Colonic mucosa (tissue), 4 donors: ENCODE measurements at places on chromosomes 7 and 10. TPM values are rescaled to one million over a fixed set of nuclear protein-coding genes. Genes with fewer than 3 reads are reported as not detected.

DNA sequence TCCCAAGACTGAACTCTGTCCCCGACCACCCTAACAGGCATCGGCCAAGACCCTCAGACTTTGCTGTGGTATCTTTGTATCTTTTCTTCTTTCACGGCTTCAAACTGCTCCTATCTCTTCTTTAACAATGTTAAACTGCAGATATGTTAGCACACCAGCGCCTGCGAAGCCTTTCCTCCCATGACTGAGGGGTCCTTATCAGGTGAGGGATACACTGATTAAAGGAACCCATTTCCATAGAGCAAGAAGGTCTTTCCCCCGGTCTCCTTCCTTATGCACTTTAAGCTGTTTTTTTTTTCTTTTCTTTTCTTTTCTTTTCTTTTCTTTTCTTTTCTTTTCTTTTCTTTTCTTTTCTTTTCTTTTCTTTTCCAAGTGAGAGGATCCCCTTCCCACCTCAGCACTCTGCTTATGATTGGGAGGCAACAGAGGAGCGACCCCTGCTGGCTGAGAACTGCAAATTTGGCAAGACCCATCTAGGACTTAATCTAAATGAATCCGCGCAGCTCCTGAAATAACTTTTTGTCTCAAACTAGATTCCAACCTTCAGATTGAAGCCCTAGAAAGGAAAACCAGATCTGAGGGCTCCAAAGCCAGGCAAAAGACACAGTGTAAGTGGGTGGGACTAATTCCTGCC, 109.9 kb downstream of the ITGB8 start:
- no peak overlapping the region for H3K4me3 ChIP-seq
- no peak overlapping the region for H3K27ac ChIP-seq
- H3K36me3 ChIP-seq, result no peaks in the 10 kb centered on the region
- peak; percentile 56 for DNase-seq

DNA sequence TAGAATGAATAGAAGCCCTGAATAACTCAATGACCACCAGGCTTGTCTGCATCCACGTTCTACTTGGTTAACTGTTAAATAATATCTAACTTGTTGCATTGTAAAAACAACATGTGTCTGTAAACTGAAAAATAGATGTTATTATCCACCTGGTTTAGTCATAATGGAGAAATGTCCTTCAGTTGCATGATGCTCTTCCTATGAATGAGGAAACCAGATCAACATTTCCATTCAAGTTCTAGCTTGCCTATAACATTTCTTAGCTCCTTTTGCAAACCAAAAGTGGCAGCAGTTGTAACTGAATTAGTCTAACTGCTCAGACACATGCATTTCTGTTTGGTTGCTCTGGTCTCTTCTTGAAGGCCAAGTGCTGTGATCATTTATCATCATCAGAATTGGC, 62.9 kb upstream of the BET1 start:
- no peaks in the 10 kb centered on the region for H3K36me3 ChIP-seq
- H3K4me3 ChIP-seq, result no peak overlapping the region
- no peak for DNase-seq
- H3K27ac ChIP-seq, result no peak overlapping the region

DNA sequence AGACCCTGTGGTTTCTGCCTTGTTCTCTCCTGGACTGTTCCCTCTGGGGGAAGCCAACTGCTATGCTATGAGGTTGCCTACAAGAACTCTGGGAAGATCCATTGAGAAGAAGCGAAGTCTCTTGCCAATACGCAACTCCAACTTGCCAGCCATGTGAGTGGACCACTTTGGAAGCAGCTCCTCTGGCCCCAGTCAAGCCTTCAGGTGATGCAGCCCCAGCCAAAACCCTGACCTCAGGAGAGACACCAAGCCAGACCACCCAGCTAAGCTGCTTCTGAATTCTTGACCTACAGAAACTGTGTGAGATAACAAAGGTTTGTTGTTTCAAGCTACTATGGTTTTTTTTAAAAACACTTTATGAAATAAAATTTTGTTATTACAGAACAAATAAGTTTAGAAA, 20.2 kb upstream of the MYL7 start:
- H3K36me3 ChIP-seq, result no peaks in the 10 kb centered on the region
- no peak overlapping the region for H3K27ac ChIP-seq
- no peaks in the 10 kb centered on the region for H3K4me1 ChIP-seq
- DNase-seq, result no peak

- H3K27me3 ChIP-seq, result no peaks in the 10 kb centered on the region
- no peak overlapping the region for H3K4me3 ChIP-seq
- peaks cover 4% of the 10 kb centered on the region for H3K4me1 ChIP-seq
- H3K27ac ChIP-seq, result no peak overlapping the region
These were observed 21.9 kb downstream of the PDCD4 start for GRCh38 chr10:110893559-110894179.

GRCh38 chr7:139340808-139341057, 404 bp upstream of the FMC1 start:
- no peaks in the 10 kb centered on the region for H3K36me3 ChIP-seq
- H3K27ac ChIP-seq, result peak overlapping the region; percentile 99
- peak overlapping the region; percentile 74 for H3K4me3 ChIP-seq
- peaks cover 6% of the 10 kb centered on the region for H3K4me1 ChIP-seq

Gene HOXA10
- total RNA-seq, result 25.4 TPM

Gene ABCC2
- total RNA-seq, result 0.72 TPM

Gene CALY
- total RNA-seq, result 1.6 TPM
